ENCODE measurements at places on chromosomes 5 and 9.

GRCh38 chr9:96621618-96622017 lies 2.0 kb upstream of the CDC14B start:
- H3K27me3 ChIP-seq: peaks cover 3% of the 10 kb centered on the region
- H3K4me1 ChIP-seq: peaks cover 29% of the 10 kb centered on the region
- peak; percentile 34 for DNase-seq
- no peak overlapping the region for H3K4me3 ChIP-seq
- H3K27ac ChIP-seq: no peak overlapping the region

- H3K27me3 ChIP-seq: no peaks in the 10 kb centered on the region
- no peak overlapping the region for H3K27ac ChIP-seq
- peaks cover 5% of the 10 kb centered on the region for H3K36me3 ChIP-seq
- H3K4me1 ChIP-seq: peaks cover 16% of the 10 kb centered on the region
- no peak for DNase-seq
These were observed 10.8 kb downstream of the TNFSF8 start for GRCh38 chr9:114919611-114920010.

- H3K27me3 ChIP-seq: no peaks in the 10 kb centered on the region
- no peaks in the 10 kb centered on the region for H3K36me3 ChIP-seq
- no peak overlapping the region for H3K4me3 ChIP-seq
- H3K4me1 ChIP-seq: no peaks in the 10 kb centered on the region
- no peak overlapping the region for H3K27ac ChIP-seq
These were observed 186.7 kb downstream of the DCP2 start for GRCh38 chr5:113163328-113163727.

- no peak overlapping the region for H3K4me3 ChIP-seq
- DNase-seq: no peak
- peaks cover 43% of the 10 kb centered on the region for H3K27me3 ChIP-seq
- peaks cover 25% of the 10 kb centered on the region for H3K4me1 ChIP-seq
- no peak overlapping the region for H3K27ac ChIP-seq
These were observed 6.2 kb downstream of the TMEM8B start for GRCh38 chr9:35835216-35835632.

DNA sequence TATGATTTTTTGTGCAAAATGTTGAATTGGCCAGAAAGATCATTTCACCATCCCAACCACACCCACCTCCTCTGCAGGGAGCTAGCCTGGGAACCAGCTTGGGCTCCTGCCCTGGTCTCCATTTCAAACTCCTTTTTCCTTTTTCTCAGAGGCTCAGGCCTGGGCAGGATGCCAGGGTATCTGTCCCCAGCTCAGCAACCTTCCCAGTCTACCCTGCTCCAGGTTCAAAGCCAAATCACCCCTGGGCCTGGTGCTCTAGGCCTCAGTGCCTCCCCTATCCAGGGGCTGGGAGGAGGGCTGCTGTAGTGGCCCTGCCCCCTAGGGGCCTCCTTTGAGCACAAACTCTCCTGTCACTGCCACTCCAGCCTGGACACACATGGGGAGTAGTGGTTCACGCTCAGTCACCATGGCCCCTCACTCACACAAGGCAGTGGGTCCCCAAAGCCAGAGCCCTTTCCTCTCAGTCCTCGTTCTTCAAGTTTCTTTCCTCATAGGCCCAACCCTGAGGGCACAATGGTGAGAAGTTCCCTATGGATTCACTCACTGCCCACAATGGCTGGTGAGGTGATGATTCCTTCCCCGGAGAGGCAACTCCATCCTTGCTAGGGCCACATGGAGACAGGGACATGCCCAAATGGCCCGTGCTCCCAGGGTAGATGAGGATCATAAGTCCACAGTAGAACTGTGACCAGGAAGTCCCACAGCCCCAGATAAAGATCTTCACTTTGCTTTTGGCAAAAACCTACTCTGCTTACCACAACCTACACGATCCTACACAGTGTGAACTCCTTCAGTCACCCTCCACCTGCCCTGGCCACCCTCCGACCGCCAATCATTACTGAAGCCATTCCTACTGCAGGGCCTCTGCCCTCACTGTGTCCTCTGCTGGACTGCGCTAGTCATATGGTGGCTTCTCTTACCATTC lies 1.6 kb upstream of the ST6GALNAC4 start:
- peaks cover 54% of the 10 kb centered on the region for H3K4me1 ChIP-seq
- no peak for DNase-seq
- peaks cover 10% of the 10 kb centered on the region for H3K36me3 ChIP-seq
